ENCODE measurements at places on chromosomes 7 and 10.

DNA sequence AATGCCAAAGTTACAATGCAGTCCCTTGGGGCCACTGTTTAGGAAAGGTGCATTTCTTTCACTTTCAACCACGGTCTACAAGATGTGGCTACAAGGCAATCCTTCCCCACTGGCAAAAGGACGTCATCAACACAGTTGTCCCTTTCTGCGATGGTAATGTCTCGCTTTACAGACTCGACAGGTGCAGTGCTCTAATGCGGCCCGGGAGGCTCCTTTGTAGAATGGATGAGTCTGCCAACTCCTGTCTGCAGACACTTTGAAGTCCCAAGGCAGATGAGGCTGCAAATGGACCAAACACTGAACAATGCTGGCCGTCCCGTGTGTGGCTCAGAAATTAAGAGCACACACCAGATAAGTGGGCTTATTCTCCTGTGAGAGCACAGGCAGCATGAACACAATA, 133.7 kb downstream of the PIP4K2A start:
- no peak for DNase-seq

- DNase-seq = no peak
Measured at GRCh38 chr7:19102884-19103283, 14.6 kb downstream of the TWIST1 start.

- no peak for DNase-seq
Measured at GRCh38 chr7:141731476-141732149, 6.5 kb upstream of the SSBP1 start.

GRCh38 chr10:114412907-114413797, 8.8 kb upstream of the AFAP1L2 start:
- DNase-seq = no peak

- no peak for DNase-seq
Measured at GRCh38 chr10:8187171-8187666, 132.7 kb downstream of the GATA3 start.

DNA sequence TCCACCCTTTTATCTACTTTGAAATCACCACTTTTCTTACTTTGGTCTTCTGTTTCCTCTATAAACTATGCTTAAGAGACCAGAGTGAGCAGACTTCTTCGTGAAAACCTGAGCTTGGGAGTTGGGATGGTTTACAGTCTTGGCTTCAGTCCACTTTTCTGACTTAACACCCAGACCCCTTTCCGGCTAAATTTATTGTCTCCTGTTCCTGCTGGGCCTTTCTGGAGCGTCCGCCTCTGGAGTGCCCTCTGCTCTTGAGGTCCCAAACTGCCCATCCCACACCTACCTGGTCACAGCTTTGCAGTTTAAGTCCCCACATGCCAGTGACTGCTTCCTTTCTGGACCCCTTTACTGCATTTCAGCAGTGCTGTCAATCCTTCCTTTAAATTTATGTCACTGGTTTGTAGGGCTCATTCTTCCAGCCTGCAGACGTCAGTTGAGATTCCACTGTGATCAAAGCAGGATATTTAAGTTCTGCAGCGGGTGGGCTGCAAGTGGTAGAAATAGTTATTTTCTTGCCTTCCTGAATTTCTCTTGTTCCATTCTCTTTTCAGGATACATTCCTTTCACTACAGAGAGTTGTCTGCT, 80.3 kb downstream of the KAT6B start:
- DNase-seq = no peak

- DNase-seq = no peak
Measured at GRCh38 chr7:28003408-28003807, 177.2 kb downstream of the JAZF1 start.

- DNase-seq = no peak
Measured at GRCh38 chr10:49281461-49281860, 17.5 kb upstream of the C10orf71 start.

- no peak for DNase-seq
Measured at GRCh38 chr10:97123765-97124164, 62.0 kb downstream of the SLIT1 start.

- DNase-seq = no peak
Measured at GRCh38 chr10:26621889-26622711, 75.4 kb upstream of the PDSS1 start.

DNA sequence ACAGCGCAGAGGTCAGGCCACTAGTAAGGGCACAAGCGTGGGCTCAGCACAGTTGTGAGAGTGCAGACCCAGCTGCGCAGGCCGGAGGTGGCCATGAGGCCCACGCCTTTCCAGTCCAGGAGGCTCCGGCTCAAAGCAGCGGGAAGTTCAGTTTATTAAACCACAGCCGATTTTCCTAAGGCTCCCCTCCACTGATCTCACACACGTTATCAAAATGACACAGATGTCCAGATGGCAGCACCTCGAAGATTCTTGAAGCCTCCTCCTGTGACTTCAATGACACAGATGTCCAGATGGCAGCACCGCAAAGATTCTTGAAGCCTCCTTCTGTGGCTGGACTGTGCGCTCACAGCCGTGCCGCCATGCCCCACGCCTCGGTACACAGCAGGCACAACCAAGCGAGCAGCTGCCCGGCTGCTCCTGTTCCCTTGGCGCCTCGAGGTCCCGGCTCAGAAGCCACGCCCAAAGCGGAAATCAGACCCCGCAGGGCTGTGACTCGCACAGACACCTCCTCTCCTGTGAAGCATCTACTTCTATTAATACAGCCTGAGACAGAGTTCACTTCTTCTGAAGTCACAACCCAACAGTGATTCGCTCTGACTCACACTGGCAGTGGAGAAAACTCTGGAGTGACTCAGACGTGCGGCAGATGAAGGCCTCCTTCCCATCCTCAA, 122.7 kb downstream of the MAD1L1 start:
- peak; percentile 92 for DNase-seq

- DNase-seq = no peak
Measured at GRCh38 chr10:4941540-4942330, 21.5 kb upstream of the AKR1C1 start.

DNA sequence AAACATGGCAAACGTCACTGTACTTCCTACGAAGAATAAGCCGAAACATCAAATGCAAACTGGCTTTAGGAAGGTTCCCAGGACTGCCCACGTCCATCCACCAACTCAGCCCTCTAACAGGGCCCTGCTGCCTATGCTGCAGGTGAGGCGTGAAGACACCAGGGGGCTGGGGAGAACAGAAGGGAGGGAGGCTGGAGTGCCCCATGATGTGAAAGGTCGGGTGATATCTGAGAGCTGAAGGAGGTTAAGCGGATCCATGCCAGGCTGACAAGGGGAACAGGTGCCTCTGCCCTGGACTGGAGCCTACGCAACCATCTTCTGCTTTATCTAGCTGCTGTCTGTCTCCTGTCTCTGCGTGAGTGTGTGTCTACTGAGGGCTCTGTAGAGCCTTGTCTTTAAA, 40.2 kb upstream of the ATP6V0A4 start:
- no peak for DNase-seq

DNA sequence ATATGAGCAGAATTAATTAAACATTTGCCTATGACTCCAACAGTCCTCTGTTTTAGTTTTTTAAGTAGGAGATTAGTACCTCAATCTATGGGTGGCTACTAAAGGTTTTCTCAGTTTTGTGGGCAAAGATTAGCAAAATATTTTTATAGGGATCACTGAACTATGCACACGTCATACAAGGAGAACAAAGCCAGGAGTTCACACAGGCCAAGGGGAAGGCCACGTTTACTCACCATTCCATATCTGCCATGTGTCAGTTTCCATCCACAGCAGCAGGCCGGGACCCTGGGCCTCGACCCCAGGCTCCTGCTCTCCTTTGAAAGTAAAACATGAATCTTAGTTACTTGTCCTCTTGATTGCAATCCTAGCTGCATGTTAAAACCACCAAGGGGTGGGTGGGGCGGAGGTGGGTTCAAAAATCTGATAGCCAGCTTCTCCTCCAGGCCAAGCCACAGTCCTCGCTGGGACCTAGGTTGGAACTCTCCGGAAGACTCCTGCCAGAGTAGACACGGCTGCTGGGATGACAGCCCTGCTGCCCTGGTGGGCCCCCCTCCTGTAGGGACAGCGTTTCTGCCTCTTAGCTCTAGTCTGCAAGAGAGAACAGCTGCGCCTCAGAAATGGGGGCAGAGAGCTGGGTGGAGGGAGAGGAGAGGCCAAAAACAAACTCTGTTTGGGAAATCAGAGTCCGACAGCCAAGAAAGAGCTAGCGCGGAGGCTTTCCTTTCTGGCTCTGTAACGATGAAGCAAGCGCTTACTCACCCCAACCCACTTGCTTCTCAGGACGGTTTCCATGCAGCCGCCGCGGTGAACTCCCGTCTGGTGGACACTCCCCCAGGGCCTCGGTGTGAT, 35.6 kb downstream of the PITRM1 start:
- DNase-seq = no peak

DNA sequence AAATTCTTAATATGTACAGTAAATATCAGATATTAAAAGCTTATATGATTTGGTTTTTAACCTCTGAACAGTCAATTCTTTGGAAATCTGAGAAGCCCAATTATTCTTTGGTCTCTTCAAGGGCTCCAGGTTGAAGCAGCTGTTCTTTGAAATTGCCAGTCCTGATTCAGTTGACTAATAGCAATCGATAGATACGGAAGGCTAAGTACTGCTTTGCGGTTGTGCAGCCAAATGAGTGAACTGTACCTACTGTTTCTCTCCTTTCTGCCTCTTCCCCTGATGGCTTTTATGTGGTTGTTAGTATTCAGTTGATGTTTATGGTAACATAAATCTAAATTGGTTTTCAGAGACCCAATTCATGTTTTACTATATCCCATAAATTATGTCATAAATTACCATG, 103.1 kb upstream of the RPA3 start:
- DNase-seq = no peak

GRCh38 chr7:146053492-146053891, 63.1 kb upstream of the CNTNAP2 start:
- no peak for DNase-seq

DNA sequence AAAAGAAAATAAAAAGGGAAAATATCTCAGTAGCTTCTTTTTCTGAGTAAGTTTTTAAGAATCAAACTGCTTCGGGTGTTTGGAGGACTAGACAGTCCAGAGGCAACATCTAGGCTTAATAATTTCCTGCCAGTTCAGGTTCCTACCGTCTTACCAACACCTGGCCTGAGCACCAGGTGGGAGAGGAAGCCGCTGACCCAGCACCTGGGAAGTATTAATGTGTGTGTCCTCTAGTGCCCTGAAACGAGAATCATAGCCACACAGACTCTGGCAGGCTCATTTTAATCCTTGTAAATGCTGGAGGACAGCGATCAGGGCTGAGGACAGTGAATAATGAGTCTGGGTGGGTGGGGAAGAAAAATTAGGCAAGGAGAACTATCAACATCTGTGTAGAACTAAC, 137.4 kb downstream of the ZNF438 start:
- no peak for DNase-seq

Data from OCI-LY7 (cell line).